Upper lobe of right lung (tissue), 1 donor: ENCODE measurements at places on chromosomes 16 and 17.

GRCh38 chr17:2361010-2361760 lies 23.9 kb downstream of the SGSM2 start:
- DNase-seq = no peak

DNA sequence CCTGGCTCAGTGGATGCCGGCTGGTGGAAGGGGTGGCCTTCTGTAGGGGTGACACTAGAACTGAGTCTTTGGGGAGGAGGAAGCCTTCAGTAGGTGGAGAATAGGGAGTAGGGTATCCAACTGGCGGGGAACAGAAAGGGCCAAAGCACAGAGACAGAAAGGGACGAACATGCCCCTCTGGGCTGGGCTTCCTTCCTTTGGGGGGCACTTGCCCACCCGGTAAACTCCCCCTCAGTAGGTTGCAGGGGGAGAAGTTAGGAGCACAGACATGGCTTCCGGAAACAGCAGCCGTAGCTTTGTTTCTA lies 774 bp downstream of the ENGASE start:
- no peak for DNase-seq

GRCh38 chr17:12909046-12909445 lies 108.8 kb downstream of the ELAC2 start:
- DNase-seq = no peak

- DNase-seq = no peak
These were observed 92.3 kb downstream of the VPS53 start for GRCh38 chr17:622356-622755.

DNA sequence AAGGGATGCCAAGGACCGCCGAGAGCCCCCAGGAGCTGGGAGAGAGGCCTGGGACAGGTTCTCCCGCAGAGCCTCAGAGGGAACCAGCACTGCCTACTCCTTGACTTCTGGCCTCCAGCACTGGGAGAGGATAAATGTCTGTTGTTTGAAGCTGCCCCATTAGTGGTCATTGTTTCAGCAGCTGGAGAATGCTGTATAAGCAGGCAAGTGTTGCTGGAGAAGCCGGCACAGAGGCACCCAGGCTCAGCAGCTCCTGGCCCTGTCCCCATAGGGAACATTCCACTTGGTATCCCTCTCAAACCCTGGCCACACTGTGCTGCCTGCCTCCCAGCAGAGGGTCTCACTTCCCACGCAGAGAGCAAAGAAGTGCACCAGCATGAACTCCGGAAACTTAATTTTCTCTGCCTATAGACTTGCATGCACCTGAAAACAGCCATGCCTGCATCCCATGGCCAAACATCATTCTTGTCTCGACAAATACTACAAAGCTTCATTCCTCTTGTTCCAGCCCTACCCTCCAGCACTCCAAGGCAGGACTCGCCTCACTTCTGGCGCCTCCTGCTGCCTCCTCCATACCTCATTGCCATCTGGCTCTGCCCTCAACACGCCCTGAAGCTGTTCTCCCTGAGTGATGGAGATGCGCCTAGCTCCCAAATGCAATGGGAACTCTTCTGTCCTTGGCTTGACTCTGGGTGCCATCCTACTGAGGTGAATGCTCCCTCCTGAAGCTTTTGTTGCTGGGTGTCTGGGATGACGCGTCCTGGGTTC lies 88.1 kb downstream of the DNAH17 start:
- DNase-seq = no peak

DNA sequence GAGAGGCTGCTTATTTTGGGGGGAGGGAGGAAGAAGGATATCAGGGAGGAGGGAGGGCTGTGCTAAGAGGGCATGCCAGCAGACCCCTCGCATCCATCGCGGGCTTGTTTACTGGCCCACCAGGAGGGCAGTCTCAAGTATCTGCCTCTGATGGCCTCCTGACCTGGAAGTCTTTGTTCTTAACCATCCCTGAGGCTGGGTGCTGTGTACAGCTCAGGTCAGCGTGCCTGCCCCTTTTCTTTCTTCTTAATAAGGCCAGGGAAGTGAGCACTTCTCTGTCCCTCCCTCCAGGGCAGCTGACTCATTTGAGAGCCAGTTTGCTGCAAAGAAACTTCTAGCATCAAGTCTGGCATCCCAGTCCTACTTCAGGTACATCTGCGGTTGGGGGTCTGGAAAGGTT lies 157.0 kb downstream of the CCDC182 start:
- no peak for DNase-seq

- DNase-seq = no peak
These were observed 1094.7 kb upstream of the CDH8 start for GRCh38 chr16:63130942-63131341.

- DNase-seq = peak; percentile 57
These were observed 15.6 kb downstream of the TLE7 start for GRCh38 chr16:71426069-71426879.

- DNase-seq = no peak
These were observed 4.7 kb downstream of the CDH15 start for GRCh38 chr16:89176147-89176690.

DNA sequence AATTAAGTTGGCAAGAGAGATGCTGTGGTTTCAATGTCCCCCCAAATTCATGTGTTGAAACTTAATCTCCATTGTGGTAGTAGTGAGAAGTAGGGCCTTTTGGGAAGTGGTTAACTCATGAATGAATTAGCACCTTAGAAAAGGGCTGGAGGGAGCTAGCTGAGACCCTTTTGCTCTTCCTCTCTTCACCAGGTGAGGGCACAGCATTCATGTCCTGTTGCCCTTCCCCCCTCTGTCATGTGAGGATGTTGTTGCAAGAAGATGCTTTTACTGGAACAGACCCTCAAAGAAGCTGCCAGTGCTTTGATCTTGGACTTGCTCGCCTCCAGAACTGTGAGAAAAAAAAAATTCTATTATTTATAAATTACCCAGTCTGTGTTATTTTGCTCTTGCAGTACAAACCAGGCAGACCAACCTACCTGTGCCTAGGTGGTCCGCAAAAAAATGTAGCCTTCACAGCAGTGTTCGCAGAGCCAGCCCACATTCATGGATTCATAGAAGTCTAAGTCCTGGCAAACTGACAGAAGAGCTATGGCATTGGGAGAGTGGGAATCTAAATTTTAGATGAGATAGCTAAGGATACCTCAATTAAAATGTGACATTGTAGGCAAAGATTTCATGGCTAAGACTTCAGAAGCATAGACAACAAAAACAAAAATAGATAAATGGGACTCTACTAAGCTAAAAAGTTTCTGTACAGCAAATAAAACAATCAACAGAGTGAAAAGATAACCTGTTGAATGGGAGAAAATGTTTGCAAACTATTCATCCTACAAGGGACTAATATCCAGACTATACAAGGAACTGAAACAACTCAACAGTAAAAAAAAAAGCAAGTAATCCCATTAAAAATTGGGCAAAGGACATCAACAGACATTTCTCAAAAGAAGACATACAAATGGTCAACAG lies 32.0 kb upstream of the ABCA5 start:
- no peak for DNase-seq

DNA sequence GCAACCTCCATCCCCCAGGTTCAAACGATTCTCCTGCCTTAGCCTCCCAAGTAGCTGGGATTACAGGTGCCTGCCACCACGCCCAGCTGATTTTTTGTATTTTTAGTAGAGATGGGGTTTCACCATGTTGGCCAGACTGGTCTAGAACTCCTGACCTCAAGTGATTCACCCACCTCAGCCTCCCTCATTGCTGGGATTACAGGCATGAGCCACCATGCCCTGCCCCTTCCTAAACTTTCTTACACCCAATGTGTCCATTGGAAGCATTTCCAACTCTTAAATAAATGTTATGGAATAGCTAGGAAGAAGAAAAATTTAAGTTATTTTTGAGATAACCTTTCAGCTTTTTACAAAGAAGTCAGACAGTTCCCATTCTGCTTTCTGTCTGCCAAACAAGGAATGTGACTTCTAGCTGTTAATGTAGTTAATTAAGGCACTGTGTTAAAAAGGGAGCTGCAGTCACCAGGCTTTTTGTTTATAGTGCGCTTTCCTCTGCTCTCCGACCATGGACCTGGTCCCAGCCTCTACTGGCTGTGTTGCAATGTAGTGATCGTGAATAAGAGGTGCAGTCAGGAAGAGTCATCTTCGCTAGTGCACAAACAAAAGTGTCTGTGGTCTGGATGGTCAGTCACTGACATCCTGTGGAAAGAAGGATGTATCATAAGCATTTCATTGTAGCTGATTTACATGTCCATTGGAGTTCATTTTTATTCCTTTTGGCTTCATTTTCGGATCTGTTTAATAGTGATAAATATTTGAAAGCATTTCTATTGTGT lies 39.7 kb downstream of the USP10 start:
- no peak for DNase-seq

DNA sequence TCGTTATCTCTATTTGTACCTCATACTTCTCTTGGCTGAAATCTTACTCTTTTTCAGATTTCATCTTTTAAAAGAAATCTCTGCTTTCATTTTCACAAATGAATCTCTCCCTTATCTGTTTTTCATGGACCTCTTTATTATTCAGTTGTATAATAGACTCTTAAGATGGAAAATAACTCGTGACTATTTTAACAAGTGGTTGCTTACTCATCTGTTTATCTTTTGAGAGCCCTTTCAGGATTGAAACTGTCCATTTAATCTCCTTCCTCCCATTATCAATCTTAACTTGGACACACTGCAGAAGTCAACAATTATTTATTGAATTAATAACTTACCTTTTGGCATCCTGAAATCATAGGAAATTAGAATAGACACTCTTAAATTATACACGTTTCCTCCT lies 68.8 kb downstream of the ABCA8 start:
- no peak for DNase-seq

DNA sequence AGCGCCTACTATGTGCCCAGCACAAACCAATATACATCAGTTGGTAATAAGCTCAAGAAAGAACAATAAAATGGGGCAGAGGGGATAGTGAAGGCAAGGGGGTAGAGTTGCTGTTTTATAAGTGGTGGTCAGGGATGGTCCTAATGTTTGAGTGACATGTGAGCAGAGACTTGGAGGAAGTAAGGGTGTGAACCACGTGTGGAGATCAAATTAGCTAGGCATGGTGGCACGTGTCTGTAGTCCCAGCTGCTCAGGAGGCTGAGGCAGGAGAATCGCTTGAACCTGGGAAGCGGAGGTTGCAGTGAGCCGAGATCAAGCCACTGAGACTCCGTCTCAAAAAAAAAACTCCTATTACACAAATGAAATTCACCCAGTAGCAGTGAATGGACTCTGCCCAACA lies 56.5 kb downstream of the IRX6 start:
- no peak for DNase-seq

- DNase-seq = no peak
These were observed 63.6 kb downstream of the ASIC2 start for GRCh38 chr17:33229499-33229898.

GRCh38 chr17:10815319-10815718 lies 11.4 kb upstream of the TMEM238L start:
- DNase-seq = no peak

GRCh38 chr17:41937970-41938954 lies 7.8 kb downstream of the ODAD4 start:
- DNase-seq = no peak

GRCh38 chr16:83630979-83631378 lies 176.8 kb upstream of the HSBP1 start:
- DNase-seq = no peak

DNA sequence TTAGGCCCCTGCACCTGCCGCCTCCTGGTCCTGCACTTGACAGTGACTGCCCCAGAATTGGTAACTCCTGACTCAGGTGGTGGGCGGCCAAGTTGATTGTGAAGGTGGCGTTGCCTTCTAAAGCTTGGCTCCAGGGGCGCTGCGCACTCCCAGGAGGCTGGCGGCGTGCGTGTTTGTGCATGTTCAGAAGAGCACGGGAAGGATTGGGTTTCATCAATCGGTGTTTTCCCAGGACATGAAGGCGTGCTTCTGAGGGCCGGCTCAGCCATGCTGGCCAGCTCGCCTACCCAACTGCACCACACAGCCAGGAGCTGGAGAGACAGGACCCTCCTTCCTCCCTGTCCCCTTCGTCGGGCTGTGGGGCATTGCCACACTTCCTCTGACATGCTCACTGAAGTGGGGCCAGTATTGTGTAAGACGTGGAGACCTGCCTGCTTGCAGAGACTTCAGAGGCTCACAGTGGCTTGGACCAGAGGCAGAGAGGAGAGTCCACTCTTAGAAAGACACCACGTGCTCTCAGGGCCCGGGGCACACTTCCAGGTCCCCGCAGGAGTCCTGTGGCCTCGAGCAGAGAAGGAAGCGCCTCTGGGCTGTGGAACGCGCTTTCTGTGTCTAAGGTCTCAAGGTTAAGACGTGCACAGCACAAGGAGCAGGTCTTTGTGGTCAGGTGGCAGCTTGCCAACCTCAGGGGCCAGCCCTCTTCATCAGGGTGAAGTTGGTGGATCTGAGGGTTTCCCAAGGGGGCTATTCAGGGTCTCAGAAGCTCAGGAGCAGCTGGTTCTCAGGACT lies 2.8 kb downstream of the RAB40C start:
- DNase-seq = peak; percentile 90

DNA sequence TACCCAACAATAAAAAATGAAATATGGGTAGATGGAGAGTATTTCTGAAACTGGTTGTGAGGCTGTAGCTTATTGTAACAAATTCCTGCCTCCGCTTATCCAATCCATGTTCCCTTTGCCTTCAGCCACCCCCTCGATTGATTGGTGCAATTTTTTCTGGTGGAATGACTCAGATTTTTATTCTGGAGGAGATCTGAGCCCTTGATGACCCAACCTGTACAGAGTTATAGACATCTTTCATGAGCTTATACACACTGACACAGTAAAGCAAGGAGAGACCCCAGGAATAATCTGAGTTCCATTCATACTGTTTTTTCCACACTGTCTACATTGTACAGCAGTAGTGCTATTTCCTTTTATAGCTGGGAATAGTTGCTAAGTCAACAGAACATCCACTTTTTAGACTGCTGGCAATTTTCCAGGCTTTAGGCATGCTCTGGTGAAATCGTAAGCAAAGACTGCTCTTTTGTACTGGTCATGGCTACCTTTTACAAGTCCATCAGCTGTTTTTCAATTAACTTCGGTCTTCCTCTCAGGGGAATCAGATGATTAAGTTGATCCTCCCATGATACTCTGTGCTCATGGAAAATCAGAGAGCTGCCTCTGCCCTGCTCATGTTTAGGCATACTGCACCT lies 30.1 kb downstream of the CCL4 start:
- DNase-seq = no peak

- no peak for DNase-seq
These were observed 12.6 kb downstream of the LDHD start for GRCh38 chr16:75103994-75104393.

- no peak for DNase-seq
These were observed 33.7 kb downstream of the MARF1 start for GRCh38 chr16:15609286-15609649.

- no peak for DNase-seq
These were observed 2.0 kb upstream of the UNKL start for GRCh38 chr16:1416521-1416941.

- DNase-seq = no peak
These were observed 51.3 kb downstream of the AKAP1 start for GRCh38 chr17:57136355-57136754.
